ENCODE measurements at places on chromosomes 1 and 21. TPM values are rescaled to one million over a fixed set of nuclear protein-coding genes. Genes with fewer than 3 reads are reported as not detected.

GRCh38 chr1:211734359-211734758 is 58.9 kb upstream of the NEK2 start:
- no peak for DNase-seq

DNA sequence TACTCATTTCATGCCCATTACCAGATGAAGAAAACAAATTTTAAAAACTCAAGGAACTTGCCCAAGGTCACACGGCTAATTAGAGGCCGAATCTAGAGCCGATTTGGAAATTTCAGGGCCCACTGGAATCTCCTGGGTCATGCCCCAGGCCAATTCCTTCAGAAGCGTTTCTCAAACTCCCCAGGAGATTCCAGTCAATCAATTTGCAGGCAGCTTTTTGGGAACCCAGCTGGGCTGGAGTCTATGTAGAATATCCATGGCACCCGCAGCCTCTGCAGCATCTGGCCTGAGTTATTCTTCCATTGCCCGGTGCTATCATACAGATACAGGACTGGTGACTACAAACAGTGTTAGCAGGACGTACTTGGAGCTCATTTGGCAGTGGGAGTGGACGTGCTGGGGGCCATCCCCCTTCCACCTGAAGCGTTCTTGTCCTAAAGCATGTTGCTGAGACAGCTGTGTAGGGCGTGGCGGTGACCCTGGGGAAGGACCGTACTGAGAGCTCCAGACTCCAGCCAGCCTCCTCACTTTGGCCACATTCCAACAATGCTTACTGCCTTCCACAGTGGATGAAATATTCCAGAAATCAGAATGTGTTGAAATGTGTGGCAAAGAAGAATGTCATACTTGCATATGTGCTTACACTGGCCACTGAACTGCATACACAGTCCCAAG is 38.3 kb downstream of the ABCG1 start:
- DNase-seq, result no peak

DNA sequence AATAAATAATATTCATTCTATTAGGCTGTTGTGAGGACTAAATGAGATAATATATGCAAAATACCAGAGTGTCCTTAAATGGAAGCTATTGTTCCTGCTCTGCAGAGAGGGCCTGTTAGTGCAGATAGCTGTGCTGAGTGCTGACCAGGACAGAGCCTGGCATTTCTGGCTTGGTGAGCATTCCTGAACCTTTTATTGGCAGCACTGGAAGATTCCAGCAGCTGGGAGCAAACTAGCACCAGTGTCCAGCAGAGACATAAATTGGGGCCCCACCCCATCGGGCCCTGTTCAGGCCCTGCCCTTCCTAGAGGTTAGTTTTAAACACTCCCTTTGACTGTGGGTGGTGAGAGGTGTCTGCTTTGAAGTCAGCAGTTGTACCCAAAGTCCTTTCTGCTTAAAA is 85.9 kb upstream of the GADD45A start:
- DNase-seq, result no peak

- DNase-seq, result no peak
These were observed 30.7 kb upstream of the KIAA1614 start for GRCh38 chr1:180881806-180882509.

- DNase-seq, result no peak
These were observed 35.3 kb downstream of the B3GALNT2 start for GRCh38 chr1:235468970-235469369.

The NMNAT2 gene
- total RNA-seq, result 76.4 TPM

The PEX11B gene
- total RNA-seq, result 24.7 TPM

The KRTAP7-1 gene
- not detected for total RNA-seq
